ENCODE measurements at places on chromosomes 3 and 15.

DNA sequence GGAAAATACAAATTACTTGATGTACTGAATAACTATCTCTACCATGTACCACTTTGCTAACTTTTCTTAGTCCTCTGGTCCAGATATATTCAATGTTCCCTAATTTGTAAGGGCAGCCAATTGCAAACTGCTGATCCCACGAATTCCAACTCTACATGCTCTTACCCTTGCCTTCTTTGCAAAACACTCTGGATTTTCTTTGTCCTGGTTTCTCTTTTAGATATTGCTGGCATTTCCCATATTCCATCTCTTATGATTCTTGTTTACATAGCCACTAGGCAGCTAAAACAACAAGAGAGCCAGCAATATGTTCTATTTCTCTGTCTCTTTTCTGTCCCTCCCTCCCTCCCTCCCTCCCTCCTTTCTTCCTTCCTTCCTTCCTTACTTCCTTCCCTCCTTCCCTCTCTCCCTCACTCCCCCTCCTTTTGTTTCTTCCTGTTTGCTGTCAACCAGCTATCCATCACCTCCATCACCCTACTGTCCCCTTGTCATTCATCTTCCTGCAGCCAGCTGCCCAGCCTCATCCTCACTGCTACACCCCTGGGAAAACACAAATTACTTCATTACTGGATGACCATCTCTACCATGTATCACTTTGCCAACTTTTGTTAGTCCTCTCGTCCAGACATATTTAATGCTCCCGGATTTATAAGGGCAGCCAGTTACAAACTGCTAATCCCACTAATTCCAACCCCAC lies 33.8 kb downstream of the SETMAR start:
- DNase-seq: no peak

GRCh38 chr15:85430406-85431204 lies 50.2 kb downstream of the AKAP13 start:
- no peak for DNase-seq

- peak; percentile 85 for DNase-seq
These were observed 445.9 kb upstream of the PROK2 start for GRCh38 chr3:72230774-72231379.

DNA sequence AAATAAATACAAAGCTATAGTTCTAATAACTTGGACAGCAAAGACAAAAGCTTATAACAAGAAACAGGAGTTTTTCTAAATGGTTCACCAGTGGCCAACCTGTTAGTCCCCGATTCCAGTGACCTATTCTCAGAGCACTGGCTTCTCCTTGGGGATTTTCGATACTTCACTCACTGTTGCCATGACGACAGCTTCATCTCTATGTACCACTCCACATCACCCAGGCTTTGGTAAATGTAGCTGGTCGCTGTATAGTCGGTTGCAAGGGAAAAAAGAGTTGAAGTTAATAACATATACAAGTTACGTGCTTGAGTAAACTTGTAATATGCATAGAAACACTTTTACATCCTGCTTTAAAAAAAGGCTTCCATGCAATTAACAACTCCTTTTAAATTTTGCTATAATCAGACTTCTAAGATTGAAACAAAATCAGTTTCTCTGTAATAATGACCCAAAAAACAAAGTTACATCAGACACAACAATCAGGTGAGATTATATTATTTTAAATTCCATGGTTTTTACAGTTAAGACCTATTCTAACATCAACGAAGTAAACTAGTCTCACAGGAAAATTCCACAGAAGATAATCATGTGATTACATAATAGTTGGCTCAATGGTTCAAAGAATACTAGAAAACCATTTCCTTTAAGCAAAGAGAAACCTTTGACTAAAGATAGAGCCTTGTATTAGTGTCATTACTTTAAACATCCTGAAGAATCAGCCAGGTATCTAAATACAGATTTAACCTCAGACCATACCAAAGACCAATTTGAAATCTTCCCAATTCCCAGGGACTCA lies 2.9 kb downstream of the CCNL1 start:
- peak; percentile 32 for DNase-seq

DNA sequence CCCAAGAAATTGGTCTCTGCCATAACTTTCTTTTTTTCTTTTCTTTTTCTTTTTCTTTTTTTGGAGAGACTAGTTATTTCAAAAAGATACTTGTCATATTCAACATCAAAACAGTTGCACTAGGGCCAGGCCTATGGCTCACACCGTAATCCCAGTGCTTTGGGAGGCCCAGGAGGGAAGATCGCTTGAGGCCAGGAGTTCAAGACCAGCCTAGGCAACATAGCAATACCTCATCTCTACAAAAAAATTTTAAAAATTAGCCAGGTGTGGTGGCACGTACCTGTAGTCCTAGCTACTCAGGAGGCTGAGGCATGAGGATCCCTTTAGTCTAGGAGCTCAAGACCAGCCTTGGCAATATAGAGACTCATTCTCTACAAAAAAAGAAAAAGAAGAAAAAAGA lies 49.0 kb upstream of the GNB5 start:
- DNase-seq: no peak

DNA sequence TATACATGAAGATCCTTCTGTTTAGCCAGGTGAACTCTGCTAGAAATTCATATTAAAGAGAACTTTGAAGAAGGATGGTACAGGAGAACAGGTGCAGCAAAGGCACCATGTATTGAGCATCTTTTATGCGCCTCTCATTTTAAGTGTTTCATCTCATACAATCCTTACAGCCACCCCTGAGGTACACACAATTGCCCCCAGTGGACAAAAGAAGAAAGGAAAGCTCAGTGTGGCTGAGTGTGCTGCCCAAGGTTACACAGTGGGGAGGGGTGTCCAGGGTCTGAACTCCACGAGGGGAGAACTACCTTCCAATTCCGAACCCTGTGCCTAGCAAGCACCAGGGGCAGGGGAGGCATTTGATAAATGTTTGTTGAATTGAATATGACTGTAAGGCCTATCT lies 98.6 kb downstream of the MECOM start:
- no peak for DNase-seq

- no peak for DNase-seq
These were observed 428.8 kb upstream of the TPRG1 start for GRCh38 chr3:188742755-188743550.

DNA sequence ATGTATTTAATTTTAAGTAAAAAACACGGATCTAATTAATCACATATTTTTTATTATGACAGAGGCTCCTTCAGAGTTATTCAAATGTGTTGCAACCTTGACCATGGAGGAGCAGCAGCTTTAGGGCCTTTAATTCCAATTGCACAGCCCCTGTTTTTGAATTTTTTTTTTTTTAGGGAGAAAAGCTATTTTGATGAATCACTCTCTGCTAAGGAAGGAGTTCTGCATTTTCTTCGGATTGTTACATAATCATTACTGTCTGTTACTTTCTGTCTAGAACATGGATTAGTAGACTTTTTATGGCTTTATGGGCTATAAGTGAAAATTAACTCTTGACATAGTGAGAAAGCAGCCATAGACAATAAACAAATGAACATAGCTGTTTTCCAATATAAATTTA lies 90.8 kb downstream of the MCTP2 start:
- DNase-seq: peak; percentile 68

- DNase-seq: no peak
These were observed 406.1 kb downstream of the VPS13C start for GRCh38 chr15:61654002-61654740.

DNA sequence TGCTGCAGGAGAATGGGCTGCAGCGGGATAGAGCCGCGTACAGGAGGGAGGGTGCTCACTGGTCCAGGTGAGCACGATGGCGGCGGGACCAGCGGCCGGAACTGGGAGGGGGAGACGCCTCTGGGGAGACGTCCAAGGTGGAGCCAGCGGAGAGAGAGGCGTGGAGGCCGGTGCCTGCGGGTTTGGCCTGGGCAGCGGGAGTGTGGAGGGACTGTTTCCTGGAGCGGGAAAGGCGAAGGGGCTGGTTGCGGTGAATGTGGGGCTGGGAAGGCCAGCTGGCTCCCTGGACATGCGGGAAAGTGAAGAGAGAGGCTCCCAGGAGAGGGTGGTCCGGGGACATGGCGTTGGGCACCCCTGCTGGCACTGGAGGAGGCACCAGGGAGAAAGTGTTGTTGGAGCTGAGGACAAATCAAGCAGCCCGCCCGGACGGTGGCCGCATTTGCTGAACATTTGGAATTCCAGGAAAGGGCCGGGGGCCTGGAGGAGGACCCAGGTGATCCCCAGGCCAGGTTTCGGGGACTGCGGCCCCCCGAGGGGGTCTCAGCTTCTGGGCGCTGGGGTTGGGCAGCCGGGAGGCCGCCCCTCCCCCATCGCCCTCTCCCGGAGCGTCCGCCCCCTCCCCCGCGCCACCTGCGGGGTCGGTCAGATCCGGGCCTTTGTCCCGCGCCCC lies 34.3 kb downstream of the DNAJB8 start:
- DNase-seq: no peak

- DNase-seq: no peak
These were observed 15.2 kb downstream of the ITPR1 start for GRCh38 chr3:4508048-4508981.

- DNase-seq: peak; percentile 27
These were observed 3.0 kb upstream of the TJP1 start for GRCh38 chr15:29825227-29825626.

GRCh38 chr3:134267996-134268395 lies 17.3 kb upstream of the RYK start:
- no peak for DNase-seq

DNA sequence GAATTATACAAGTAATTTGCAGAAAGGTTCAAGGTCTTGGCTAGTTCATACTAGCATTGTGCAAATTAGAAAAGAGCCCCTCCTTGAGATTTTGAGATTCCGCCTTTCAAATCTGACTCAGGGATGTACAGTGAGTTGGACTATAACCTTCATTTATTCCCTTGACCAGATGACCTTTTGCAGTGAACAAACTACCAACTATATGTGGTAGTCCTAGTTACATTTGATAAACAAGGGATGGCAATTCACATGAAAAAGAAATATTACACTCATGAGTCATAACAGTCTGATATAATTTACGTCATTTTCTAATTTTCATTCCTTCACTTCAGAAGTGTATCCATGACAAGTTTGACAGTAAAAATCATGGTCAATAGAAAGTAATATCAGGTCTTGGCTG lies 860.4 kb downstream of the ROBO1 start:
- no peak for DNase-seq

GRCh38 chr3:34258271-34258998 lies 460.0 kb downstream of the PDCD6IP start:
- DNase-seq: no peak
